ENCODE measurements at places on chromosomes 3 and 15. TPM values are rescaled to one million over a fixed set of nuclear protein-coding genes. Genes with fewer than 3 reads are reported as not detected.

The ATP13A5 gene
- not detected for total RNA-seq

The RPSA gene
- total RNA-seq = 1,984 TPM

The CSTA gene
- total RNA-seq = not detected

The P2RY1 gene
- total RNA-seq = 0.05 TPM

The GOLGA6A gene
- total RNA-seq = not detected

The RARB gene
- total RNA-seq = not detected

The TLR9 gene
- 0.45 TPM for total RNA-seq

Data from activated naive CD4-positive, alpha-beta T cell treated with anti-CD3 and anti-CD28 coated beads, Interleukin-2, amount 10 ng/mL, durations not matched to agents 5 hours and 36 hours (primary cell).